Progenitor cell of endocrine pancreas (in vitro differentiated cells): ENCODE measurements at places on chromosomes 3 and 15.

DNA sequence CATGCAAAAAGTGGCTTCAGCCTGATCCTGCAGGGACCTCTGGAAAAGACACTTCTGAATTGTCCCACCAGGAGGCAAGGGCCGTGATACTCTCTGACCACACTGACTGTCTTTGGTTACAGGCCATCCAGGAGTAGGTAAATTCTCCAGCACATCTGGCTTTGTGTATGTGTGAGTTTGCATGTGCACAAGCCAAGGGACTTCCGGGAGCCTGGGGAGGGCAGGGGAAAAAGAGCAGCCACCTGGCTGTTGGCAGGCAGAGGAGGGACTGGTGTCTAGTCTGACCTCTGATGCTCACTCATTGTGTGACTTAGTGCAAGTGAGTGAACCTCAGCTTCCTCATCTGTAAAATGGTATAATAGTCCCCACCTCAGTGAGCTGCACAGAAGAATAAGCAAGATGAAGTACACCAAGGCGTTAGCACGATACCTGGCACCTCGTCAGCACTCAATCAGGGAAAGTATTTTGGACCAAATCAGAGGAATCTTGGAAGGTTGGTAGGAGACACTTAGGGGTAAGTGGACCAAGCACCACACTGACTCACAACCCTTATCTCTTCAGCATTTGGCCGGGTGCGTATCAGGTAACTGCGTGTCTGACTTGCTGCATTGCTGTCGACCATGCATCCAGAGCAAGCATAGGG is 19.1 kb downstream of the KLHL6 start:
- DNase-seq = no peak

GRCh38 chr3:24496529-24497482 is 2.2 kb upstream of the THRB start:
- peak; percentile 49 for DNase-seq

GRCh38 chr15:28002136-28002861 is 96.8 kb downstream of the OCA2 start:
- no peak for DNase-seq

- DNase-seq = no peak
These were observed 47.5 kb downstream of the MINAR1 start for GRCh38 chr15:79479616-79480015.

GRCh38 chr3:124653797-124654469 is 76.3 kb upstream of the UMPS start:
- DNase-seq = no peak

GRCh38 chr3:64157150-64158035 is 67.9 kb downstream of the PRICKLE2 start:
- no peak for DNase-seq

DNA sequence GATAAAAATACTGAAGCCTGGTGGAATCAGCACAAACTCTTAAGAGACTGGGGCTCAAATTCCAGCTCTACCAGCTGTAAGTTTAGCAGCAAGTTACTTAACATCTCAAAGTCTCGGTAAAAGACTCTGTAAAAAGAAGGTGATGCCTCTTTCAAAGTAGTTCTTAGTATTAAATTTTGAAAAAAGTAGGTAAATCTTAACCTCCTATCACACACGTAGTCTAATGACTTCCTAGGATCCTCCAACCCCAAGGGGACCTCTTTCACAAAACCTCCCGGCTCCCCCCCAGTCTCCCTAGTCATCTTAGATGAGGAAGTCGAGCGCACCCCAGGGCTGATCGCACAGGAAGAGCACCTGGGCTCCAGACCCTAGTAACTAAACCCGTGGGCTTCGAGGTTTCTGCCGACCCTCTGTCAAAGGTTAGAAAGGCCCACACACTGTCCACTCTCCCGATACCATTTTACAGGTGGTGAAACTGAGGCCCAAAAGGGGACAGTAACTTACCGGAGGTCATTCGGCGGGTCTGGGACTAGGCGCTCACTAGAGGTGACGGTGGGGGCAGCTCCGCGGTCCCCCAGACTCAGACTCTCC is 427 bp downstream of the MBD4 start:
- peak; percentile 13 for DNase-seq

- DNase-seq = no peak
These were observed 24.3 kb upstream of the SUCLG2 start for GRCh38 chr3:67678665-67679064.

- no peak for DNase-seq
These were observed 25.3 kb downstream of the RBPMS2 start for GRCh38 chr15:64749999-64750657.

- DNase-seq = no peak
These were observed 51.3 kb upstream of the CADPS start for GRCh38 chr3:62926494-62926893.

GRCh38 chr3:189883113-189883753 is 237.5 kb downstream of the P3H2 start:
- no peak for DNase-seq

- DNase-seq = no peak
These were observed 37.5 kb downstream of the CHAC1 start for GRCh38 chr15:40990789-40991188.

- DNase-seq = no peak
These were observed 21.2 kb downstream of the CADM2 start for GRCh38 chr3:84980011-84980410.

DNA sequence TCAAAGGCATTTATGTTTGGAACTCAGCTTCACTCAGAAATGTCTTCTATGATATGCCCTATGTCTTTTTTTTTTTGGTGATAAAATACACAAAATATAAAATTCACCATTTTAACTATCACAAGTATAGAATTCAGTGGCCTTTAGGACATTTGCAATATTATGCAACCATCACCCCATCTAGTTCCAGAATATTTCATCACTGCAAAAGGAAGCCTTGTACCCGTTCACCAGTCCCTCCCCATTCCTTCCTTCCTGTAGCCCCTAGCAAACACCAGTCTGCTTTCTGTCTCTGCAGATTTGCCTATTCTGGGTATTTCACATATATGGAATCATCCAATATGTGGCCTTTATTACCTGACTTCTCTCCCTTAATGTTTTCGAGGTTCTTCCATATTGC is 134.8 kb downstream of the ADAMTS9 start:
- no peak for DNase-seq

DNA sequence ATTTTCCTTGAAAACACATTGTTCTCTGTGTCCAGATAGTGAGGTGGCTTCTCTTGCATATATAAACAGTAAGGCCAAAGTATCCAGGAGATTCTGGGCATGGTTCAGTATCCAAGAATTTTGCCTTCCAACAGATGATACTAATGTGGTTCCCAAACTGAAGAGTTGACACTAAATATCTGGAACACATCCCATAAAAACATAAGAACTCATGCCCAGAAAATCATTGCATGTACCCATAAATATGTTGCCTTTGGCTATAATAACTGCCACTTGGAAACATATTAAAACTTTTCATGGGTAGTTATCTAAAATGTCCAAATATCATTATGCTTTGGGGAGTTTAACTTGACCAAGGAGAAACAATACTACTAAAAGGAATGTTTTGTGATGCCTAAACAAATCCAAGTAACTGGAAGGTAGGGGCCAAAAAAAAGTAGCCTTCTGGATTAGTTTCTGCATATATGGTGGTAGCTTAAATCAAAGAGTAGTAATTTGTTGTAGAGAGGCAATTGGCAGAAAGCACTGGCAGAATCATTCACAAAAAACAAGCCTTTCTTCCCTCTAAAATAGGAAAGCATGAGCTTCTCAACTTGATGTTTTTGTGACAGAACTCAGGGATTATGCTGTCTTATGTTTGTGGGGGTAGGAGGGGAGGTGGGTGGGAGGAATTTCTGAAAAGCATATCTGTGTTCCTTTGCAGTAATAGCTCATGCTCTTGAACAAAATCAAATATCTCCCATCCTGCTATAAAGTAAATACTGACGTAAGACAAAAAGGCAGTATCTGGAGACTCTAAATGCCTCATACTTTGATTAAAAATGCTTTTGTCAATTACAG is 753.9 kb downstream of the TUSC7 start:
- DNase-seq = no peak

DNA sequence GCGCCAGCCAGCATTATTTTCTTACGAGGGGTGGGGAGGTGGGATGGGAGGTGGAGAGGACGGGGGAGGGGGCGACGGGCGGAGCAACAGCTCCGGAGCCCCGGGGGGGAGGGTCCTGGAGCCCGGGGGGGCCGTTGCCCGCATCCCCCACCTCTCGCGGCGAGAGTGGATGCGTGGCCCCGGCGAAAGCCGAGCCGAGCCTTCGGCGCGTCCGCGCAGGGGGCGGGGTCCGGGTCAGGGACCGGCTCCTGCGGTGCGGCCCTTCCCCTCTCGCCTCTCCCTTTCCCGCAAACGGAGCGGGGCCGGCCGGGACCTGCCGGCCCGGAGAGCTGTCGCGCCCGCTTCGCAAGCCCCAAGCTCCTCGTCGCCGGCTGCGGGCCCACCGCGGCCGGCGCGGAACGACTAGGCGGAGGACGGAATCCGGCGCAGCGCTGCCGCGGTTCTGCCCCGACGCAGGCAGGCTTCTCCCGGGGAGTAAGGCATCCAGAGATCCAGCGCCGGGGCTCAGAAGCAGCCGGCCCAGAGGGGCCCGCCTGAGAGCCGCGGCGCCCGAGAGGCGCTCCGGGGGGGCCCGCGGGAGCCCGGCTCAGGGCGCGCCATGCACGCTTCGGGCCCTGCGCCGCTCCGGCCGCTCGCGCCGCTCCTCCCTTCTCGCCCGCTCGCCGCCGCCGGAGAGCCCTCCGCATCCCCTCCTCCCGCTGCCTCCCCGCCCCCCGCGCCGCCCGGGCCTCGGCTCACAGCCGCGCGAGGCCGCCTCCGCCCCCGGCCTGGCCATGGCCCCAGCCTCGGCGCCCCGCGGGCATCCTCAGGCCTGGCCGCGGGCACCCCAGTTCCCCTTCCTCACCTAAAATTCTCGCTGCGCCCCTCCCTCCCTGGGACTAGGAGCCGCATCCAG is 459 bp upstream of the ADCY5 start:
- DNase-seq = peak; percentile 41

GRCh38 chr3:156728267-156728985 is 54.0 kb downstream of the TIPARP start:
- DNase-seq = no peak

DNA sequence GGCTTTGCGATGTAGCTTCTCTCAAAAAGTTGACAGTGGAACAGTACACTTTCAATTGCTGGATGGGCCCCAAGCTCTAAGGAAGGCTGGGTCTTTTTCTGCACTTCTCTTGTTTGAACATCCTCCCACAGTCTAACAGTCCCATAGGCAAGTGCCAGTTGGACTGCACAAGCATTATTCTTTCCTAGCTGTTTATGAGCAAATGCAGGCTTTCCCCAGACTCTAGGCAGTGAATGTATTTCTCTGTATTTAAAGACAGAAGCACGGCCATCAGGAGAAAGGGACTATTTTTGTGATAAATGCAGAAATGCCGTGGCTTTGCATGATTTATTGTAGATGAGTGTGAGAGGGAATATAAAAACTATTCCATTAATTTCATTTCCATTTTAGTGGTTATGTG is 539.3 kb upstream of the LMCD1 start:
- no peak for DNase-seq

DNA sequence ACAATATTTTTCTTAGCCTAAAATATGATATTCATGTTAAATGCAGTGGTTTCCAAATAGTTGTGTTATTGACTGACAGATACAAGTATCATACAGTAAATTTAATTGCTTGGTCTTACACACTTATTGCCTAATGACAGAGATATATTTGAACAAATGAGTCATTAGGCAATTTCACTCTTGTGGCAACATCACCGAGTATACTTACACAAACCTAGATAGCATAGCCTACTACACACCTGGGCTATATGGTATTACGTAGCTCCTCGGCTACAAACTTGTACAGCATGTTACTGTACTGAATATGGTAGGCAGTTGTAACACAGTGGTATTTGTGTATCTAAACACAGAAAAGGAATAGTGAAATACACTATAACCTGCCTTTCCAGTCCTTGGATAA is 50.3 kb downstream of the SERPINI1 start:
- no peak for DNase-seq

DNA sequence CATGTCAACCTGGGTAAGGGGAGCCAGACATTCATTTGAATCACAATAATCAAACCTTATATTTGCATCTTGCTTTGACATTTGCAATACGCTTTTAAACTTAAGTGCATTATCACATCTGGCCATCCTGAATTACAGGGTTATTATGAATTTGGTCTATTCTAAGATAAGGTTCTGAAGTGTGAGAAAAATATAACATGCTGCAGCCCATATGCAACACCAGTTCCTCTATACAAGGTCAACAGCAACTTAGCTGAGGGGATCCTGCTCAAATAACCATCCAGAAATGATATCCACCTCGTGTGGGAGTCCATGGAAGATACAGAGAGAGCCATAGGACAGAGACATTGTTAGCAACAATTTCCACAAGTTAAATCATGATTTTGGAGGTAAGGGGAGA is 72.7 kb upstream of the RAD18 start:
- DNase-seq = no peak

GRCh38 chr15:26893351-26894065 is 26.6 kb downstream of the GABRA5 start:
- DNase-seq = no peak

- no peak for DNase-seq
These were observed 50.2 kb downstream of the SLCO2A1 start for GRCh38 chr3:133979553-133979952.

DNA sequence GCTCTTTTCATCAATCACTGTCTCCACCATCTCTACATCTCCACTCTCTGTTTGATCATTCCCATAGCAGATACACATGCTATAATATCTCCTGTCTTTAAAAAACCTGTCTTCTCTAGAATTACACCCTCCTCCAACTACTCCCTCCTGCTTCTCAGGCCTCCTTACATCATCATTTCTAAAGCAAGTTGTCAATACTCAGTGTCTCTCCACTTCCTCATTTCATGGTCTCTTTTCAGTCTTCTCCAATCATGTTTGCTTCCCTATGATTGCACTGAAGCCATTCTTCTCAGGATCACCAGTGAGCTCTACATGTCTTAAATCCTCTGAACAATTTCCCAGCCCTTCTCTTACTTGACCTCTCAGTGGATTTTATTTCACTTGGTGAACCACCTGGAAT is 87.0 kb upstream of the ZNF280D start:
- DNase-seq = no peak

DNA sequence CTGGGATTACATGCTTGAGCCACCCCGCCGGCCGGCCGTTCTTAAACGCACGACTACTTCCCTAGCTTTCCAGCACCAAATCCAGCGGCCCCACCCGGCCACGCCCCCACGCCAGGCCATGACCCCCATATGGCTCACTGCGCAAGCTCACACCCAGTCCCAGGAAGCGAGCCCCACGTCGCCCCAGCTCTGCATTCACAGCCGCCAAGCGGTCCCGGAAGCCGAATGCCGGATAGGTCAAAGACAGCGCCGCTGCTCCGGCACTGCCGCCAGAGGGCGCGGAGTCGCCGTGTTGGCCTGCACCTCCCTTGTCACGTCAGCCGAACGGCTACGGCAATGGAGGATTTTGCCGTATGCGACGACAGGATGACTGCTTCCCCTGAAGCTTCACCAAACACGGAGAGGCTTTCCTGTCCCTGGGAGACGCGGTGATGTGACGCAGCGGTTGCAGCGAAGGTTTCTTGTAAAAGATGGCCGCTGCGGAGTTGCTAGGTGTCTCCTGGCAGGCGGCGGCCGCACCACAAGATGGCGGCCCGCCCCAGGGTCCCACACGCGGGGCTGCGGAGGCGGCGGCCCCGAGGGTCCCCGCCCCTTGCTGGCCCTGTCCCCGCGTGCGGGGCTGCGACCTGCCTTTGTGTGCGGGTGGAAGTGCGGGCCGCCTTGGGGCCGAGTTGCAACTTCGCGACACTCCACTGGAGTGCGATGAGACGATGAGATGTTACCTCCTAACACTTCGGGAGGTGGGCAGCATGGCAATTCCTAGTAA is 30.2 kb upstream of the RPN1 start:
- peak; percentile 98 for DNase-seq
